CD8-positive, alpha-beta memory T cell (primary cell): ENCODE measurements at places on chromosomes 7 and 10.

DNA sequence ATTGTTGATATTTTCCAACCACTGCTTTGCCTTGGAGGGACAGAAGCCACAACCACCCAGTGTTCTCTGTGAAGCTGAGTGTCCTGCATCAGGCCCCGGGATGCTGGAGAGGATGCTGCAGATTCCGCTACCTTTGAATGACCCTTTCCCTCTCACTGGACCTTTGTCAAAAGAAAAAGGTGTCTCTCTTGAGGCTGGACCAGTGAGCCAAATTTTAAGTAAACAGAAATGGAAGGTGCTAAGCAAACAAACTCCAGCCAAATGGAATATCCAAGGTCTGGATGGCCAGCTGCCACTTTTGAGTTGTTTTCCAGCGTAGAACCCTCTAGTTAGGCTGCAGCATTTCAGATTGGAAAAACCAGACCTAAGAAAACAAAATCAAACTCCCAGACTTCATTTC, 145.5 kb downstream of the TRIL start:
- DNase-seq, result no peak

DNA sequence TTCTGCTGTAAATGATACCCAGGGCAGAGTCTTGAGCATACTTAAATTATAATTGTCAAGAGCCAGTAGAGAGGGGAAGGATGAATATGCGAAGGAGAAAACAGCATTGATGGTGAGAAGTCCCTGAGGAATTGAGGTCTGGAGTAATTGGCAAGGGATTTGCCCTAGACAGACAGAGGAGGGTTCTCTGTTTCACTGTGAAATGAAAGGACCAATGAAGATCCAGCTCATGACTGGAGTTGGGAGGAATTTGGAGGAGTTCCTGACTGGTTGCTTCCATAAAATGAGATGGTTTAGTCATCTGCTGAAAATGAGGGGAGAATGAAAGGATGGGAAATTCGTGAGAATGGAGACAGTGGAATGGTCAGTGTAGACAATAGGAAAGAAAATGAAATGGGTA, 6.8 kb downstream of the PRPF18 start:
- DNase-seq, result no peak

- no peak for DNase-seq
Observed at GRCh38 chr10:129107525-129107924, 359.5 kb upstream of the MGMT start.

DNA sequence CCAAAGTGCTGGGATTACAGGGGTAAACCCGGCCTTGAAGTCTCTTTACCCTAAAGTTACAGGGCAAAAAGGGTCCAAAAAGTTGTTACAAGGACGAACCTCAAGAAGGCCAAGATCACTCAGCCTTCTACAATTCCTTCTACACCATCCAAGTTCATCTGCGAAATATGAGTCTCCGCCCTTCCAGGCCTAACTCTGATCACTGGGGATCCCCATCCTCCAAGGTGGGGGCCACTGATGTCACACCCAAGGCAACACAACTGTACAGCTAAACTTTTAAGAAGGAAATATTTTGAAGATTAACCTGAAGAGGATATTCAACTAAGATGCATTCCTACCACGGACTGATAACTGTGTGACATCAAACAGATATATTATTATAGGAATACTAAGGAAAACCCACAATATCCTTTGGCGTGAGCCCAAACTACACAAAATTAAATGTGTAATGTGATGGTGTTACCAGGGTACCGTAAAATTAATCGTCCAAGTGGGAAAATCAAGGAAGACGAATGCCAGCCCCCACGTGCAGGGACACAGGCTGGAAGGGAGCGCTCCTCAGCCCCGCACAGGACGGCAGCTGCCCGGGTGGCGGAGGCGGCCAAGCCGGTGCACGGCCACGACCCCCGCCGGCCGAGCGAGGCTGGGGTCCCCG, 1.0 kb downstream of the PAXIP1 start:
- DNase-seq, result no peak

GRCh38 chr7:38893061-38893460, 15.9 kb downstream of the VPS41 start:
- no peak for DNase-seq

DNA sequence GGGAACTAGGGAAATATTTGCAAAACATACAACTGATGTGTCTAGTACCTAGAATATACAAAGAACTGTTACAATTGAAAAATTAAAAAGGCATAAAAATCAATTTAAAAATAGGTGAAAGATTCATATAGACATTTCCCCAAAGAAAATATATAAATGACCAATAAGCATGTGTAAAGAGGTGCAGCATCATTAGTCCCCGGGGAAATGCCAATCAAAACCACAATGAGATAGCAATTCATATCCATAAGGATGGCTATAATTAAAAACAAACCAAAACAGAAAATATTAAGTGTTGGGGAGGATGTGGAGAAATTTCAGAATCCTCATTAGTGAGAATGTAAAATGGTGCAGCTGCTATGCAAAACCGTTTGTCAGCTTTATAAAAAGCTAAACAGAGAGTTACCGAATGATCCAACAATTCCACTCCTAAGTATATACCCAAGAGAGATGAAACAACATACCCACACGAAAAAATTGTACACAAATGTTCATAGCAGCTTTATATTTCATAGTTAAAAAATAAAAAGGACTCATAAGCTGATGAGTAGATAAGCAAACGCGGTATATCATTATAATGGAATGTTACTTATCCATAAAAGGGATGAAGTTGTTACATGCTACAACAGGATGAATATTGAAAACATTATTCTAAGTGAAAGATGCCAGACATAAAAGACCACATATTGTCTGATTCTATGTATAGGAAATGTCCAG, 210.1 kb upstream of the INHBA start:
- no peak for DNase-seq

GRCh38 chr7:13920053-13920697, 69.3 kb downstream of the ETV1 start:
- DNase-seq, result no peak

- DNase-seq, result no peak
Observed at GRCh38 chr7:55514546-55515265, 57.6 kb downstream of the VOPP1 start.

GRCh38 chr10:29926693-29927048, 132.7 kb downstream of the JCAD start:
- no peak for DNase-seq

DNA sequence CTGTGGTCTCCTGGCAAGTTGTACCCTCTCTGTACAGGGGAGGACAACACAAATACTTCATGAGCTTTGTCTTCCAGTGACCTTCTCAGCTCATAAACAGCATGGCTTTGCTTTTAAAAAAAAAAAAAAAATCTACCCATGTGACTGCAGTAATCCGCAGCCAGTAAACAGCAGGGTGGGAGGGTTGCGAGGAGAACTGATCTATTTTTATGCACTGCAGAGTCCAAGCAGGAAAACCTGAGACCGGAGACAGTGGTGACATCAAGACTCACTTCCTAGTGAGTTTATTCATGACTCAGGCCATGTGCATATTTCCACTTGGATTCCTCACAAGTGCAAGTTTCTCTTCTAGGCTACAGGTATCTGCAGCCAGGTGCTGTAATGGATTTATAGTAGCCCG, 127.9 kb downstream of the NRF1 start:
- DNase-seq, result no peak

GRCh38 chr7:2786607-2787116, 57.4 kb downstream of the GNA12 start:
- DNase-seq, result no peak

DNA sequence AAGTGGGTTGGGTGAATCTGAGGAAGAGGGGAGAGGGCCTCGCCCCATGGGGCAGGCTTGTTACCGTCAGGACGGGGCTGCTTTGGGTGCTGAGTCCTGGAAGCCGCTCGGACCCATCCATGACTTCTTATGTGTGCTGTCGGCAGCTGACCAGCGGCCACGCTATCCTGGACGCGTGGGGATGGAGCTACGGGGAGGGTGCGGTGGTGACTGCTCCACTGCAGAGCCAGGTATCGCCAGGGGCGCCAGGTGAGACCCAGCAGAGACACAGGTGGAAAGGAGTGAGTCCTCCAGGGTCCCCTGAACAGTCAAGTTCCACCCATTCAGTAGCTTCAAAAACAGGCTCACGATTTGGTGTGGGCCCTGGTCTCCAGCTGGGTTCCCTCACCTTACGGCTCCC, 10.6 kb upstream of the FAM20C start:
- DNase-seq, result no peak

- DNase-seq, result no peak
Observed at GRCh38 chr10:79345241-79346011, 1.8 kb upstream of the PPIF start.

GRCh38 chr7:57404343-57404966, 45.5 kb upstream of the ZNF716 start:
- no peak for DNase-seq

GRCh38 chr10:131574363-131574706, 262.8 kb upstream of the TCERG1L start:
- no peak for DNase-seq

DNA sequence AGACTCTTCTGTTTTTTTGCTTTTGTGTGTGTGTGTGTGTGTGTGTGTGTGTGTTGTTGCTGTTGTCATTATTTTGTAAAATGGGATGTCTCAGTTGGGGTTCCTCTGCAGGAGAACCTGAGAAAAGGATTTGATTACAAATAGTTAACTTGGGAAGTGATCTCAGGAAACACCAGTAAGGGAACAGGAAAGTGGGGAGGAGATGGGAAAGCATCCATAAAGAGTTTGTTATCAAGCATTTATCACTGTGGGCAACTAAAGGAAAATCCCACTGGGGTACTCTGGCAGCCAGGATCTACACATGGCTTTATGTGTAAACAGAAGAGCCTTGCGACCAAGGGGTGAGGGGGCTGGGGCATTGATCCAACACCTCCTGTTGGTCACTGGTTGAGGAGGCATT, 485.4 kb downstream of the KCNMA1 start:
- DNase-seq, result no peak

DNA sequence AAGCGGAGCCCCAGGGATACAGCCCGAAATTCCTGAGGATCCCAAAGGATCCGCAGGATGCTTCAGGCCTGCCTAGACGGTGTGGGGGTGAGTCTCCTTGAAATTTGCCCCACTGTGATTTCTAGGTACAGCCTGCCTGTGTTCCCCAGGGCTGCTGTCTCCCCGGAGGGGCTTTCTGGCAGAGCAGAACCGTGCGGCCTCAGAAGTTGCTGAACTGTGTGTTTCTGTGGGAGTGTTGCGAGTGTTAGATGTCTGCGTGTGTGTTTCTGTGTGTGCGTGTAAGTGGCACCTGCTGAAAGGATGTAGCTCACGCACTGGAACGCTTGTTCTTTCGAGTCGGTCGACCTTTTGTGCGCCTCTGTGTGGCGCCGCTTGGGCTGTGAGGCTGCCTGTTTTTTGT, 27.8 kb upstream of the ZNF273 start:
- no peak for DNase-seq

- DNase-seq, result no peak
Observed at GRCh38 chr10:74103560-74104258, 46.9 kb downstream of the AP3M1 start.

- DNase-seq, result peak; percentile 60
Observed at GRCh38 chr7:65722361-65722792, 150.5 kb upstream of the VKORC1L1 start.

GRCh38 chr10:63114031-63114814, 18.9 kb upstream of the NRBF2 start:
- no peak for DNase-seq

DNA sequence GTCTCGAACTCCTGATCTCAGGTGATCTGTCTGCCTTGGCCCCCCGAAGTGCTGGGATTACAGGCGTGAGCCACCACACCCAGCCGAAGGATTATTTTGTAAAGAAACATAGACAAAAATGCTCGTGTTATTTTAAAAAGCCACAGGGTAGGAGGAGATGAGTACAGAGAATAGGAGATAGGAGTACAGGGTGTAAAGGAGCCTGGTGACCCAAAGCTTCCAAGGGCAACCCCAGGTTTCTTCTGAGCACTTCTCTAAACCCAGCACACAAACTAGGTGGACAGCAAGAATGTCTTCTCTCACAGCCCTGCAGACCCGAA, 54.7 kb downstream of the ZNF467 start:
- no peak for DNase-seq

GRCh38 chr7:134364619-134365037, 47.9 kb upstream of the SLC35B4 start:
- DNase-seq, result no peak

DNA sequence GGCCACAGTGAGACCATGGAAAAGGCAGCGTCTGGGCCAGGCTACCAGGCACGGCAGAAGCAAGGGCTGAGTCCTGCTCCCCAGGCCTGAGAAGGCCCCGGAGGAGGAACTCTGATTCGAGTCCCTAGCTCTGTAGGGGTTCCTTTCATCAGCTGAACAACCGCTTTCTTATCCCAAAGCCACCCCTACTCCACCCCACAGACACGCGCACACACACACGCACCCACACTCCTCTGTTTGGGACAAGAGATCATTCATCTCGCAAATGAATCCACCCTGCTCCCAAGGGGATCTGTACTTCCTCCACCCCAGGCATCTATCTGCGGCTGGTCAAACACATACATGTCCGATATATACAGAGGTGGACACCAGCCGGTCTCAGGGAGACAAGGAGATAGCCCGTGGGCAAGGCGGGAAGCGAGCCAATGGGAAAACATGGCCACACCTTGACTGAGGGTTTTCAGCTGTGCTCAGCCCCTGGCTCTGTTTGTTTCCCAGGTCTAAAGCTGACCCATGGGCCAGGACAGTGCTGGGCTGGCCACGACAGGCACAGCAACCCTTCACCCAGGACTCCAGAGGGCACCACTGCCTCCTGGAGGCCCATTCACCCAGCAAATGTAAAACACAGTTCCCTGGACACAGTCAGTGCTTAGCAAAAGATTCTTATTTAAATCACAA, 7.3 kb downstream of the ZCCHC24 start:
- no peak for DNase-seq

- no peak for DNase-seq
Observed at GRCh38 chr7:31950091-31950755, 120.0 kb downstream of the PDE1C start.

- DNase-seq, result no peak
Observed at GRCh38 chr7:573933-574381, 54.3 kb upstream of the PDGFA start.
